ENCODE measurements at places on chromosomes 3 and 15. TPM values are rescaled to one million over a fixed set of nuclear protein-coding genes. Genes with fewer than 3 reads are reported as not detected.

Gene TRIM42
- total RNA-seq = not detected

Gene PRR20G
- not detected for total RNA-seq

Gene ROPN1
- total RNA-seq = not detected

Gene ARPIN
- not detected for total RNA-seq

Gene IL20RB
- 1.3 TPM for total RNA-seq

Gene BSN
- 0.09 TPM for total RNA-seq

Gene AP3B2
- total RNA-seq = not detected

Gene ZBED2
- 546 TPM for total RNA-seq

Gene CIP2A
- total RNA-seq = 45.6 TPM

Gene SLC38A3
- total RNA-seq = not detected

Gene CASR
- total RNA-seq = not detected

Gene DRD3
- not detected for total RNA-seq

Gene SCAANT1
- not detected for total RNA-seq

Gene KIF23
- 46.8 TPM for total RNA-seq

Gene SUMF1
- 7.7 TPM for total RNA-seq

Gene PIF1
- total RNA-seq = 28.1 TPM

Gene TMEM202
- not detected for total RNA-seq

Gene CPNE9
- not detected for total RNA-seq

Gene TRIP4
- total RNA-seq = 17.9 TPM

Gene GOLGA8Q
- total RNA-seq = 1.4 TPM

Gene ADAMTS7
- total RNA-seq = 7.2 TPM

Gene LRRIQ4
- total RNA-seq = 0.16 TPM

Gene CLPX
- 59.2 TPM for total RNA-seq

Gene TGM4
- not detected for total RNA-seq

Gene KLHL24
- 10.5 TPM for total RNA-seq

Gene PLS1
- total RNA-seq = 6.2 TPM

Gene ADGRG7
- total RNA-seq = not detected

Gene PCOLCE2
- not detected for total RNA-seq

Gene CCDC14
- 51.7 TPM for total RNA-seq

Gene DISP2
- 0.39 TPM for total RNA-seq

Gene ASB14
- not detected for total RNA-seq

Gene GABRR3
- not detected for total RNA-seq

Gene A4GNT
- not detected for total RNA-seq

Gene CHRFAM7A
- total RNA-seq = 2.1 TPM

Gene NME9
- not detected for total RNA-seq

Gene SNRPN
- total RNA-seq = 38.2 TPM

Gene CA12
- total RNA-seq = 0.46 TPM

Gene GNAI2
- 267 TPM for total RNA-seq

Gene TRH
- total RNA-seq = not detected

Gene SMCO1
- not detected for total RNA-seq

Gene MSL2
- 37.1 TPM for total RNA-seq

Gene HEXA
- total RNA-seq = 58.2 TPM

Gene UTS2B
- not detected for total RNA-seq

Gene GHSR
- total RNA-seq = not detected

Gene TNFAIP8L3
- 1.8 TPM for total RNA-seq

Gene ANKRD63
- total RNA-seq = 0.41 TPM

Measured in activated T-helper 2 cell treated with anti-CD3 and anti-CD28 coated beads, Interferon-gamma antibody, Interleukin-2, Interleukin-4, amounts not matched to agents 10 μg/mL and 5 μg/mL and 100 μg/mL, durations not matched to agents 14 hours and 24 hours and 36 hours (primary cell).